ENCODE measurements at places on chromosomes 3 and 15. TPM values are rescaled to one million over a fixed set of nuclear protein-coding genes. Genes with fewer than 3 reads are reported as not detected.

ZNF385D gene
- polyA plus RNA-seq: 0.86 TPM

TICRR gene
- 0.09 TPM for polyA plus RNA-seq

DNA sequence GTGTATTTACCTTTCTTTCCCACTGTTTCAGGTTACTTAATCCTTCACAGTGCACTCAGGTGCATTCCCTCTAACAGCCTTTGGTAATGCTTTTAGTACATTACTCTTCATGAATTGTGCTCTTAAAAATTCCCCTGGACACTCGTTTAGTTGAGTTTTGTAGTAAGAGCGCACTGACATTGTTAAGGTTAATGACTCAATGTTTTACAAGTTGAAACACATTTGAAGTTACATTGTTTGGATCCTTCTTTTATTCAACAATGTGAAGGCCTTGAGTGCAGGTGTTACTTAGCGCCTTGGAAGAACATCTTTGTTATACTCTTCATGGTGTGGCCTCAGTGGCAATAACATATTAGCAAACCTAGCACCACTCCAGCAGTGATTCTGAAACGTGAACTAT is 739.6 kb downstream of the NAALADL2 start:
- DNase-seq: no peak

DNA sequence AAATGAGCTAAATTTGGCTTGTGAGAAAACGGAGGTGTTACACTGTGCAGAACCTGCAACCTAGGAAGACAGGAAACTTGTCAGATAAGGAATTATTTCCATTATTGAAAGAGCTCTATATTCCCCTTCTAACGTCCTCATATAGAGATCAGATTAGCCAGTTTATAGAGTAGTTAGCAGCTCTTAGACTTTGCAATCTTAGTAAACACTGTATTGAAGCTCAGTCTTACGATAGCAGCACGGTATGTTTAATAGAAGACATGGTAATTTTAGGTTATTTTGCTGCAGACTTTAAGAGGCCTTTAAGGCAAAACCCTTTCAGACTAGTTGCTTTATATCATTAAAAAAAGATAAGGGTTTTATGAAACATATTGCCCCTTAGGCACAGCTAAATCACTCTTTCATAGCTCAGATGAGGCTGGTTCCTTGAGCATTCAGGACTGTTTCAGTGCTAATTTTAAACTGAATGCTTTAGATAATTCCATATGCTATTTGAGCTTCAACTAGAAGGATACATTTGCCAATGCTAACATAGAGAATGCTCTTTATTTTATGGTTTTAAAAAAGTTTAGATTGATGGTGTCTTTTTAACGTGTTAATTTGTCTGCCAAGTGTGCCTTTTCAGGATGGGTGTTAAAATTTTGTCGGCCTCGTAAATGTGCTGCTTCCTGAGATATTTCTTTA is 234.3 kb downstream of the PYDC2 start:
- DNase-seq: no peak

DNA sequence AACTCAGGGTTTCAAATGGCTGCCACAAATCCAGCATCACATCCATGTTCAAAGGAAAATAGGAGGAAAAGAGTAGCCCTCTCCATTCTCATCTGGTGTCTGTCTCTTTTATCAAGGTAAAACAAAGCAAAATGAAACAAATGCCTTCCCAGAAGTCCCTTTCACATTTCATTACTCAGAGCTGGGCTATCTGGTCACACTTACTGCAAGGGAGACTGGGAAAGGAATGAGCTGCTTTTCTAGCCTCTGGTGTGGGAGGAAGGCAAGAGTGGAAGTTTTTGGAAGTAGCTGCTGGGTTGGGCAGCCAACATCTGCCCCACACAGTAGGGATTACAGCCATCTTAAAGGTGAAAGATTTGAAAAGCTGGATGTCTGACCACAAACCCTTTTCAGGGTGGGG is 51.8 kb downstream of the KLF15 start:
- DNase-seq: no peak

DNA sequence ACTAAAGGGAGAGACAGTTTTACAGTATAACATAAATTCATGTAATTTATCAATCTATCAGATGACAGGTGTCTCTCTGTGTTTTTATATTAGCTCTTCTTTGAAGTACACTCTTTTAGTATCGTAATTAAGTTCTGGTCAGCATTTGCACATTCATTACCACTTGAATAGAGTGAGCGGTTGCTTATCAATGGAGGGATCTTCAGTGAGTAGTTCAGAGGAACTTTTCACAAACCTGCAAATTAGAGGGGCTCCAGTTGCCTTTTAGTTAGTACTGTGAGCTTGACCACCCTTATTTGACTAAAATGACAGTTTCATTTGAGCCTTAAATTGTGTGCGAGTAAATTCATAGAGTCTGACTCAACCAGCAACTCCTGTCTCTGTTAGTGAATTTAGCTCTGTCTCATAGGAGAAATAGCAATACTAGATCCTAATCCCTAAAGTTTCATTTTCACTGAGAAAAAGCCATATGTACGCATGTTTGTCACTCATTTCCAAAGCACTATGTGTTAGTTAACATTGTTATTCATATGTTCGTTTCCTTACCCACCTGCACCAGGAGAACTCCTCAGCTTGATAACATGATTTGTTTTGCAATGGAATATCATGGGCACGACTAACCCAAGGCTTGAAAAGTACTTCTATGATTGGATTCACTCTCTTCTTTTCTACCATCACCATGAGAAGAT is 57.5 kb upstream of the ZBED2 start:
- no peak for DNase-seq

- no peak for DNase-seq
Measured at GRCh38 chr3:45023675-45024074, 2.4 kb upstream of the CLEC3B start.

GRCh38 chr3:100879195-100879810 is 113.9 kb downstream of the ABI3BP start:
- no peak for DNase-seq

GRCh38 chr3:141788149-141788548 is 24.9 kb downstream of the GRK7 start:
- no peak for DNase-seq

- no peak for DNase-seq
Measured at GRCh38 chr3:77815467-77815866, 775.6 kb downstream of the ROBO2 start.
